ENCODE measurements at places on chromosomes 13 and 19.

DNA sequence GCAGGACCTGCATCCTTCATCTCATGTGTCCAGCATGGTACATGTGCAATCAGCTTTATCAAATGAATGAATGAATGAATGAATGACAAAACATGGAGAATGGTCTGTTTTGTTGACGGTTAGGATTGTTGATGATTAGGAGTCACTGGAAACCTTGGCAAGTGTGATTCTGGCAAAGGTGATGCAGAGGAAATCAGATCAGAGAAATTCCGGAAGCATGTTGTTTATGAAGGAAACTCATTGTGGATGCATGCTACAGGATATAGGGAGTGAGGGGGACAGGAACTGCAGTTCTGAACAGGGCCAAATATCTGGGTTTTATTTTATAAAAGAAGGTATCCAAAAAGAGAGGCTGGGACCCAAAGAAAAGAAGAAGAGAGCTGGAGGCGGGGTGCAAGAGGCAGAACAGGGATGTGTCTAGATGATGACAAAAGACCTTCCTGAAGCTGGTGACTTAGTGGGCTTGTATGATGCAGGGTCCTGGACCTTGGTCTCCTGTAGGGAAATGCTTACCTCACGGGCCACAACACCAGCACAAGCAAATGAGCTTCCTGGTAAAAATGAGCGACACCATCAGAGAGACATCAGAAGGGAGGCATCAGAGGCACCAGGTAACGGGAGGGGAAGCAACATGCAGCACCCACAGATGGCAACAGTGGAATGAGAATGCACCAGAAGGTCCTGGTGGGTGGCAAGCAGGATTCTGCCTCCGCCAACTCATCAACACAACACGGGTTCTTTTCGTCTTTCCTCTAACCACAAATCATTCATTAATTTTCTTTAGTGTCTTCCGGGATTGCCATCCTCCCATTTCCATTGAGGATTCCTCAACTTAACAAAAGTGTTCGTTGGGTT, 159.6 kb downstream of the FOXO1 start:
- DNase-seq = no peak

GRCh38 chr13:50070186-50070585, 54.9 kb downstream of the KCNRG start:
- no peak for DNase-seq

- DNase-seq = no peak
Observed at GRCh38 chr13:86900906-86901305, 770.3 kb upstream of the SLITRK5 start.

GRCh38 chr13:23754997-23755396, 134.2 kb downstream of the MIPEP start:
- DNase-seq = no peak

- no peak for DNase-seq
Observed at GRCh38 chr19:55066107-55066709, 3.3 kb upstream of the RDH13 start.

Measured in NCI-H187 treated with DMSO at 0.1 percent for 48 hours (cell line).